ENCODE measurements at places on chromosomes 2 and 18.
A peak's percentile ranks its signal among the peaks of the same experiment; 100 is the strongest.

- peak; percentile 58 for DNase-seq
Observed at GRCh38 chr2:3461801-3462492, 57.4 kb downstream of the ADI1 start.

- DNase-seq = no peak
Observed at GRCh38 chr18:74463254-74463653, 6.1 kb upstream of the DIPK1C start.

GRCh38 chr2:23550553-23550952 lies 165.6 kb downstream of the KLHL29 start:
- peak; percentile 69 for DNase-seq

- no peak for DNase-seq
Observed at GRCh38 chr18:62611453-62612288, 88.8 kb downstream of the ZCCHC2 start.

DNA sequence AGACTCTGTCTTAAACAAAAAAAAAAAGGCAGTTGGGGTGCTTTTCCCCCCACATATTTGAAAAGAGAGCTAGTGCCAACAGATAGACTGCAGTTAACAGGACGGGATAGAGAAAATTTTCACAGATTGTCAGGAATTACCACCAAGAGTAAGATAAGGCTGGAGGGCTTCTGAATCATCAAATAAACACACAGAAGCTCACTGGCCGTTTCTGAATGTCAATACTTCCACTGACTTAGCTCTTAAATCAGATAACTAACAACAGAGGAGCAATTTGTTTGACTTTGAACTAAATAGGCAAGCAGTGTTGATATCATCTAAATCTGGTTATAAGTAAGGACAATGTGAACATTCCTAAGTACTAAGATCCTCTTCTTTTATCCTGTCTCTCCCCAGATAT lies 34.7 kb downstream of the PIEZO2 start:
- peak; percentile 56 for DNase-seq

GRCh38 chr2:219358170-219359075 lies 25.9 kb upstream of the RESP18 start:
- DNase-seq = no peak

DNA sequence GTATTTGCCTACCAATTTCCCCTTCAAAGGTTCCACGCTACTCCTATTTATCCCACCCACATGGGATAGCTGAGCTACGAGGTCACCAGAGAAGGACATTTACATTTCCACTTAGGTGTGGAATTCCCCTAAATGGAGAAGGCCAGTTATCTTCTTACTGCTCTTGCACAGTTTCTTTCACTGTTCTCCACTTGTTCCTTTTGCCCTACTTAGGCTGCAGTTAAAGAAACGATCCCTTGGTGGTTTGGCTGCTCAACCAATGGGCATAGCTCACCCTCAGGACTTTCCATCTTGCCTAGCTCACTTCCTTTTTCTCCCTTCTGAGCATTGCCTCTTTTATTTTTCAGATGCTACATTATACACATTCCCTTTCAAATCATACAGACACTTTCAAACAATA lies 11.2 kb upstream of the NABP1 start:
- DNase-seq = no peak

GRCh38 chr18:32177530-32177929 lies 12.3 kb upstream of the MEP1B start:
- no peak for DNase-seq

GRCh38 chr2:209091056-209091455 lies 332.8 kb upstream of the MAP2 start:
- DNase-seq = no peak

- no peak for DNase-seq
Observed at GRCh38 chr2:85862426-85862825, 26.4 kb downstream of the ST3GAL5 start.

DNA sequence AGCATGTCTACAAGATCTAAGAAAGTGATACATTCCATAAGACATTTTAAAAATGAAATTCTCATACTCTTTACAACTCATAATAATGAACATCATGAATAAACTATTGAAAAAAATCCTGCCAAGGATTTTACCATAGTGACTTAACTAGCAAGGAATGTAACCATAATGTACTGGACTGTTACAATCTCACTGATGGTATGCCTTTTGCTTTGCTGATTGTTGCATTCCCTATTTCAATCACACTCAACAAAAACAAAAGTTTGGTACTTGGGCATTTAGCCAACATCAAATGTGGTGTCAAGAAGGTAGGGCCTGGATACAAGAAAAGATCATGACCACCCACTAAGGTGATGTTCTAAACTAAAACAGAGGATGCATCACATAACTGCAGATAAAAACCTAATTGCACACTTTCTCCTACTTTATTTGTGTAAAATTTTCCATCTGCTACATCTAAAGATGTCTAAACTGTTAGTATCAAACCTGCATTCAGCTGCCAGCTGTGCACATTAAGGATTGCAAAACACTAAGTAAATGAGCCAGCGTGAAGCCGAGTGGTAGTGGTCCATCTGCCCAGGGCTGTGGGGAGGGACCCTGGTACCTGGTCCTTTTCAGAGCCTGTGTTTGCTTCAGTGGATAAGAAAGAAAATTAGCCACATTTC lies 564.4 kb downstream of the ZEB2 start:
- DNase-seq = no peak

GRCh38 chr2:191233533-191233932 lies 11.7 kb upstream of the MYO1B start:
- no peak for DNase-seq

GRCh38 chr2:121944072-121944831 lies 188.8 kb downstream of the TSN start:
- peak; percentile 93 for DNase-seq

DNA sequence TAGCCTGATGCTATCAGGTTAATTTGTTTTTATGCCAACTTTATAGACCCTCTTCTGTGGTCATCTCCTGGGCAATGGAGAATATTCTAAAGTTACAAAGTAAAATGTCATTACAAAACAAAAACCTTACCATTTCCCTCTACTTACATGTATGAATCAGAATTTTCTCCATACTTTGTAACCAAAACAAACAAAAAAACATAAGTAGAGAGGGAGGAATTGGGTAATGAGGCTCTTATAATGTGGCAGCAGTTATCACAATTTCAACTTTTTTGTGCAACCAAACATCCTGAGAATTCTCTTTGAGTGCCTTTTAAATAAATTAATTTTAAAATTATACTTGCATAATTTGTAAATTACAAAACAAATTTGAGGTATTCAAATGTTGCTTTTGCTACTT lies 332.8 kb downstream of the TXNL1 start:
- no peak for DNase-seq

GRCh38 chr2:169018390-169018789 lies 12.7 kb downstream of the ABCB11 start:
- DNase-seq = no peak
